Activated CD8-positive, alpha-beta memory T cell treated with anti-CD3 and anti-CD28 coated beads for 1 hour (primary cell): ENCODE measurements at places on chromosomes 6 and 20.

DNA sequence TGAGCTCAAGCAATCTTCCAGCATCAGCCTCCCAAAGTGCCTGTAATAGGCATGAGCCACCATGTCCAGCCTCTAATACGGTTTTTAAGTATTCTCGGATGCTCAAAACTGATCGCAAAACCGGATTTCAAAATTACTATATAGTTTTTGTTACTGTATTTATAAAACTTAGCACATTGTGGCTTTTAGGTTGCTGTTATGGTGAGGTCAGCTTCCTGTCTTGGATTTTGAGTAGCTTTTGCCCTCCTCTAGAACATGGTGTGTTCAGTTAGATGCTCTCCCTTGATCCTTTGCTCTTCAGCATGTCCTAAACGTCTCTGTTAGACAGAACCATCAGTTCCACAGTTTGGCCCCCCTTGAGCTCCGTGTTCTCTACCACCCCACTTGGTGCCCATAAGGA, 96.2 kb downstream of the RPP40 start:
- DNase-seq: no peak

GRCh38 chr20:22597303-22597702, 12.9 kb upstream of the FOXA2 start:
- no peak for DNase-seq

GRCh38 chr6:93496548-93496947, 77.2 kb upstream of the EPHA7 start:
- no peak for DNase-seq

DNA sequence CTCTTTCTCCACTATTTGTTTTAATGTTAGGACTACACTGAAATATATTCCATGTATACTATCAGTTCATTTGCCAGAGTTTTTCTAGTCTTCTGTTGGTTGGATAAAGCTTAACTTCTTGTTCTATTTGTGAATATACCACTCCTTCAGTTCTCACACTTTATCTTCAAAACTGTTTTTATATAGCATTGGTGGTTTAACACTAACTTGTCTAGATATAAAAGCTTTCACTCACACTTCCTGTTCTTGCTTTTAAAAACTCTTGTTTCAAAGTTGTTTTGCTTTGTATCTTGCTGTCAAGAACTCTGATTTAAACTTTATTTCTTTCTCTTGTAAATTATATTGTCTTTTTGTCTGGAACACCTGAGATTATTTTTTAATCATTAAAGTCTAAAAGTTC, 226.8 kb upstream of the TENT5A start:
- DNase-seq: no peak

DNA sequence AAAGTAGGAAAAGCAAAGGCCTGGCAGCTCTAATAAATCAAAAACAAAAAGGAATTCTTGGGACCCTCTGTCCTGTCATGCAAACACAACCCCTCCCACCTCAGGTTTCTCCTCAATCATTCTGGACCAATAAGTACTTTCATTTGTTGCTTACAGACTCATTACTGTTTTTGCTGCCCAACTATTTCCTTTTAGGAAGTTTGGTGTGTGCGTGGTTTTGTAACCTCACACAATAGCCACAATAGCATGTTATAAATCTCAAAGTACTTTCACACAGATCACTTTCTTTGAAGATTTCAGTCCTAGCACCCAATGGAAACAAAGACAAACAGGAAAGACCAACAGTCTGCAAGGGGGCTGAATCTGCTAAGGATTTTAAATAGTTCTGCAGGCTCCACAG, 4.5 kb downstream of the MRPL14 start:
- DNase-seq: no peak

GRCh38 chr6:111692327-111693164, 86.9 kb upstream of the TRAF3IP2 start:
- DNase-seq: no peak

DNA sequence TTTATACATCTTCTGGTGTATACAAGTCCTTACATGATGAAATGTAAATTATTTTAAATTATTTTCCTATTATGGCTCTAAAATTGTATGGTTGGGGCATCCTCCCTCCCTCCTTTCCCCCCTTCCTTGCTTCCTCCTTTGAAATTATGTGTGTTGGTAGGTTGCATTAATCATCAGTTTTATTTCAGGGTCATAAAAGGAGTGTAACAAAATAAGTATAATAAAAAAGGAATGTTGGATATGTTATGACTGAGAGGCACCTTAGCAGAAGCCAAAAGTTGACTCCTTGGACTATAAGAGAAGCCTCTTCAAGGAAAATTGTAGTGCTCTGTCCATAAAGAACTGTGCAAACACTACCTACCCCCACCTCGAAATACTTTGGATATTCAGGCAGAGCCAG, 46.6 kb upstream of the PTPRK start:
- no peak for DNase-seq

GRCh38 chr6:65566117-65566516, 140.9 kb downstream of the EYS start:
- DNase-seq: no peak

- DNase-seq: no peak
Observed at GRCh38 chr6:130120731-130121130, 102.0 kb downstream of the SAMD3 start.

- DNase-seq: no peak
Observed at GRCh38 chr6:39239527-39240154, 10.4 kb upstream of the KCNK5 start.

- no peak for DNase-seq
Observed at GRCh38 chr6:123810214-123810613, 6.5 kb downstream of the NKAIN2 start.

DNA sequence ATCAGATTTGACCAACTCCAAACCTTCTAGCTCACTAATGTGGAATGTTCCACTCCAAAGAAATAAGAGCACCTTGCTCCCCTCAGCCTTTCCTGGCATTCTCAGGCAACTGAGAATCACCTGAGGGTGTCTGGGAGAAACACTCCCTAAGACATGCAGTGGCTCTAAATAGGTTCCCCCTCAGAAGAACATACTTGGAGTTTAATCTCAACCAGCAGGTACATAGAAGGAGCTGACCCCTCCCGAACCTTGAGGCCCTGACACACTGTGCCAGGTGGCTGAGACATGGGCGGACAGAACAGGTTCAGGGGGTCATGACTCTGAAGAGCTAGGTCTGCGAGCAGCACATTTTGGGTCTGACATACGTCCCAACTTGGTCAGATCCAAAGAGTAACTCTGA, 107.6 kb upstream of the MAP3K4 start:
- DNase-seq: no peak

DNA sequence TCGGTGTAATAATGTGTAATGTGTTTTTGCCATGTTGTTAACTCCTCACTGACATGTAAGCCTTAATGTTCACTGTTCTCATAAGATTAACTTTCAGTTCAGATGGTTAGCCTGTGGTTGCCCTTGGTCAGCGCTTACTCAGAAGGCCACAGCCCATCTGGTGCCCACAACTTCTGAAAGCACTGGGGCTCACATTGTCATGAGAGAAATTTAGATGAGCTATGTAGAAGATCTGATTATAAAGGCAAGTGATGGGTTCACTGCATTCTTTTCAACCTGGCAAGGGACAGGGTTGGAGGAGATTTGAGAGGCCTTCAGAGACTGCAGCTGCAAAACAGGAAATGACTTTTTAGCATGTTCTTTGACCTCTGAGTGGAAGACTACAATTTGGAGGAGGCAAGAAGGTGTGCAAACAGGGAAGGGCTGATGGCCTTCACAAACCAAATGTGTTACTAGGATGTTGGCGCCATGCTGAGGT, 242.3 kb upstream of the SUPT3H start:
- DNase-seq: no peak

- no peak for DNase-seq
Observed at GRCh38 chr20:59324521-59325141, 24.2 kb downstream of the EDN3 start.

GRCh38 chr20:46999801-47000465, 105.3 kb downstream of the EYA2 start:
- no peak for DNase-seq

DNA sequence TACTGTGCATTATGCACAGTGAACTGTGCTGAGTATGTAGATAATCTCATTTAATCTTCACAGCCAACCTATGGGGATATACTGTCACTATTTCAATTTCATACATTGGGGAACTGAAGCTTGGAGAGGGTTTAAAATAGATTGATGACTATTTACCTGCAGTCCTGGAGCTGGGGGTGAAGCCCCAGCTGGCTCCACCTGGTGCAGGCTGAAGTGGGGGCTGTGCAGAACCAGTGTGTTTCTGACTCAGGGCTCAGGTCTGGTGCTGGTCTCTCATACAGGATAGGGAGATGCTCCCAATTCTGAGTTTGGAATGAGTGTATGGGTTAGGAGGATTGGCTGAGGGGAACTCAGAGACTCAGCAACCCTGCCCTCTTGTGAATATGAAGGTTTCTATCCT, 176.1 kb upstream of the CEP162 start:
- no peak for DNase-seq

DNA sequence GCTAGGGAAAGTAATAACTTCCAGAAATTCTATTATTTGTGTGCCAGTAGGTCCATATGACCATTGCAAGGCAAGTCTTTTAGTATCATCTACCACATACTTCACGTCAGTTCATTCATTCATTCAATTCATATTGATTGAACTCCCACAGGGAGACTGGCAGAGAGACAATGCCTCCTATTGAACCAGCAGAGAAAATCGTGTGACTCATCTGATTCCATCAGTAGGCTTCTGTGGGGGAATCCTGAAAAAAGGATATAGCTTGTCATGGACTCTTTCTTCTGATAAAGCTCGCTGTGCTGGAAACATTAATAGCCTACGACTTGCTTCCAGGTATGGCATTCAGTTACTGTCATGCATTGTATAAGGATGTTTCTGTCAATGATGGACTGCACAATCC, 45.3 kb upstream of the CNR1 start:
- no peak for DNase-seq

DNA sequence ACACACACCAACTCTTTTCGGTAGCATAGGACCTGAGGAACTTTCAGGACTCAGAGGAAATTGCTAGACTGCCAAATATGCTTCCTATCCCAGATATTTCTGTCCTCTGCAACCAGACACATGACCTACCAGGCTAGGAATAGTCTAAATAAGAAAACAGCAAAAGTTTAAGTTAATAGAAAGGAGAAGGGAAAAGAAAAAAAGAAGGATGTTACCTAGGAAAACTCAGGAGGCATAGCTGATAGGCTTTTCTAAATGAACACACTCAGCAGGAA, 74.6 kb downstream of the MAP3K5 start:
- no peak for DNase-seq

- DNase-seq: no peak
Observed at GRCh38 chr20:41279546-41280225, 37.8 kb downstream of the ZHX3 start.

GRCh38 chr6:130781557-130781956, 45.6 kb upstream of the SMLR1 start:
- DNase-seq: no peak

GRCh38 chr6:151679081-151679480, 128.4 kb upstream of the ESR1 start:
- no peak for DNase-seq

DNA sequence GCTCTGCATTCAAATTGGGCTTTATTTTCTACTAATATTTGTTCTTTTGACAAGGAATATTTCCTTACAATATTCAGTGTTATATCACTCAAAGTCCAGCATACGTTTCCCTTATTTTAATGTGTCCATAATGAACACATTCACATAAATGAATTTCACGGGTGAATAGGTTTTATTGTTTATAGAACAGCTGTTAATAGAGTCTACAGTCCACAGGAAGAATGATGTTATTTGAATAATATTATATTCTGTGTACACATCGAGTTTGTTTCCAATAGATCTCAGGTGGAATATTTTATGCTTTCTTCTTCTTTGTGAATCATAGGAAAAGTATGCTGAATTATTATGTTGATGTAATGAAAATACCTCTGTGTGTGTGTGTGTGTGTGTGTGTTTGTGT, 582.4 kb downstream of the CDH26 start:
- DNase-seq: no peak

DNA sequence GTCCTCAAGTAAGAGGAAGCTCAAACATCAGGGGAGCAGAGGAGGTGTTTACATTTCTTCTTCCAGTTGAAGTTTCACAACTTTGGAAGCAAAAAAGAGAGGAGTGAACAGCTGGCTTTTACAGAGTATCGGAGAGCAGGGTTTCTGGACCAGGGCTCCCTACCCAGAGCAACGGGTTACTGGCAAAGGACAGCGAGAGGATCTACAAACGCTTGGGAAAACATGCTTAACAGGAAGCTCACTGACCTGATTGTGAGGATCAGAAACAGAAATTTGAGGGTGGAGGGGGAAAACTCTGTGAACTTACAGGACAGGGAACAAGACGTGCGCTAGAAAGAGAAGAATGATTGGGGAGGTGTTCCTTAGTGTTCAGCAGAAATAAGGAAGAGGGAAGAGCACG, 85.7 kb upstream of the TAB2 start:
- DNase-seq: no peak

DNA sequence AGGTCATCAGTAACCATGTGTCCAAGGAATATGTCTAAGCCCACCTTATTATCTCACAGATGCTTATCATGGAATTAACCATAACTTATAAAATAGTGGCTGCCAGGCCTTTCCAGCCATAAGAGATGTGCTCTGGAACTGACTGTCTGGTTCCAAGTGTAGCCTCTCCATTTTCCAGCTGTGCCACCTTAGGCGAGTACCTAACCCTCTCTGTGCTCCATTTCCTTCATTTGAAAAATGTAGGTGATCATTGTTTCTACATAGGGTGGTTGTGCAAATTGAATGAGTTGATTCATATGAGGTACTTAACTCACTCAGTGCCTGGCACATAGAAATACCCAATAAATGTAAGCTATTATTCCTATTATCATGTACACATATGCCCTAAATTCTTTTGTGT, 102.5 kb upstream of the IYD start:
- DNase-seq: no peak

DNA sequence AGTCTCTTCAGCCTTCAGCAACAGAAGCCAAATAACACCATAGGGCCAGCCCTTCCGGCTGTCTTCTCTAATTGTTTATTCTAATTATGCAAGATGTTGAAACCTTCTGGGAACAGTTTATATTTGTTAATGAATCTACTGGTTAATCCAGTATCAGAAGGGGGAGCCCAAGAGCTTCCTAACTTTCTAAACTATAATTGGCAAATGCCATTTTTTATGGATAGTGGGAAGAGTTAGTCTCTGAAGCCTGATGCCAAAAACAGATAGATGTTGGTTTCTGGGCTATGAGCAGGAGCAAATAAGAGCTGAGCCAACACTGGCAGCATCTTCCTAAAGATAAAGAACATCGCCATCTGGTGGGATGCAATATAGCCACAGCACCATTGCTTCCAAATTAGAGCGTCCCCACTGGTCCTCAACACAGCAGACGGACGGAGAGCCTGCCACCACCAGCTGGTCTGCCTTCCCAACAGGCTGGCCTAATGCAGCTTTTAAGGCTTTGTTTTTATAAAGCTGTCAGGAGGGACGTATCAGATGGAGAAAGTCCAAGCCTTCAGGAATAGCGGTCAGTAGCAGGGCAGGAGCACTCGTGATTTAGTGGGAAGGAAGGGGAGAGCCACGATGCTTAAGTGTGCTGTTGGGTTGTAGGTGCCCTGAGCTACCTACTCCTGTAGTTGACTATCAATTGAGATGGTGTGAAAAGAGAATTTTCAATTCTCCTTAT, 118.8 kb downstream of the RALGAPA2 start:
- no peak for DNase-seq

- no peak for DNase-seq
Observed at GRCh38 chr6:37057128-37057471, 51.6 kb downstream of the FGD2 start.

GRCh38 chr20:45985573-45985972, 13.6 kb upstream of the ZNF335 start:
- no peak for DNase-seq

- no peak for DNase-seq
Observed at GRCh38 chr6:158266131-158266530, 46.1 kb upstream of the TULP4 start.

GRCh38 chr6:100372326-100373091, 92.2 kb downstream of the SIM1 start:
- no peak for DNase-seq
